ENCODE measurements at places on chromosomes 11 and 22. TPM values are rescaled to one million over a fixed set of nuclear protein-coding genes. Genes with fewer than 3 reads are reported as not detected.

Gene UPB1
- polyA plus RNA-seq: 0.12 TPM

Gene CATSPERZ
- not detected for polyA plus RNA-seq

Gene CLTCL1
- 14.1 TPM for polyA plus RNA-seq

Gene SYT9
- polyA plus RNA-seq: 2.3 TPM

Gene PTPRJ
- 8.6 TPM for polyA plus RNA-seq

Gene PHLDA2
- not detected for polyA plus RNA-seq

Gene HEPACAM
- not detected for polyA plus RNA-seq

Gene INPP5J
- 9.4 TPM for polyA plus RNA-seq

Gene C22orf42
- polyA plus RNA-seq: 64.0 TPM

Gene LRP4
- polyA plus RNA-seq: not detected

Gene DDX25
- 67.1 TPM for polyA plus RNA-seq
